Activated naive CD4-positive, alpha-beta T cell treated with anti-CD3 and anti-CD28 coated beads, Interleukin-2, amount 50 U/mL, for 16 hours (primary cell): ENCODE measurements at places on chromosomes 7 and 10.

DNA sequence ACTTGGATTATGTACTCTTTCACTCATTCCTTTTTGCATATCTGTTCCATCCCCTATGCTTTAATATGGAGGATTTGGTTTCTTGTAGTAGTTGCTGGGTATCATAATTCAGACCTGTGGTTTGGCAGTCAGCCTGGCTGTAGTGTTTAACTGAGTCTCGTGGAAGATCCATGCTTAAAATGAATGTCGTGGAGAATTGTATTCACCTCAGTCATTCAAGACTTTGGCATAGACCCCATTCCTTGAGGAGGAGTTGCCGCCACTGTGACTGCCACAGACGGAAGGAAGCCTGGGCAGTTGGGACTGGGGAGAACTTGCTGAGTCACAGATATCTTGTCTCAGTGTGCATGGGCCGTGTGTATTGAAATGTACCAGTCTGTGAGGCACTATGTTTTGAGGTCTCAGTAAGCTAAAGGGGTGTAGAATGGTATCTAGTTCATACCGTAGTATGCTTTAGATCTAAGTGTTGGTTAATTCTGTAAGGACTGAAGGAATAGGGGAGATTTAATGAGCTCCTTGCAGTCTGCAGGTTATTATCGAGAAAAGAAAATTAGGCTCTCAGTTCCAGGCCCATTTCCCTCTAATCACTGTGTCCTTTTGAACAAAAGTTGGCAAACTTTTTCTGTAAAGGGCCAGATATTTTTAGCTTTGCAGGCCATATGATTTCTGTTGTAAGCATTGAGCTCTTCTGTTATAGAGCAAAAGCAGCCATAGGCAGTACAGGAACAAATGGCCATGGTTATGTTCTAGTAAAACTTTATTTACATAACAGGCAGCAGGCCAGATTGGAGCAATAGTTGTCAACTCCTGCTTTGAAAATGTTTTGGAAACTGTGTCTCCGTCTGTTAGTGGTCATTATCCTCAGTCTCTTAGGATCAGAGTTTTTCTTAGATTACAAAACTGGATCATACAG is 76.8 kb downstream of the TPST1 start:
- DNase-seq, result no peak

GRCh38 chr7:16615228-16615627 is 30.3 kb downstream of the ANKMY2 start:
- DNase-seq, result no peak

GRCh38 chr7:157482025-157482424 is 145.2 kb downstream of the DNAJB6 start:
- no peak for DNase-seq

- DNase-seq, result no peak
These were observed 38.8 kb upstream of the SHH start for GRCh38 chr7:155850766-155851678.

DNA sequence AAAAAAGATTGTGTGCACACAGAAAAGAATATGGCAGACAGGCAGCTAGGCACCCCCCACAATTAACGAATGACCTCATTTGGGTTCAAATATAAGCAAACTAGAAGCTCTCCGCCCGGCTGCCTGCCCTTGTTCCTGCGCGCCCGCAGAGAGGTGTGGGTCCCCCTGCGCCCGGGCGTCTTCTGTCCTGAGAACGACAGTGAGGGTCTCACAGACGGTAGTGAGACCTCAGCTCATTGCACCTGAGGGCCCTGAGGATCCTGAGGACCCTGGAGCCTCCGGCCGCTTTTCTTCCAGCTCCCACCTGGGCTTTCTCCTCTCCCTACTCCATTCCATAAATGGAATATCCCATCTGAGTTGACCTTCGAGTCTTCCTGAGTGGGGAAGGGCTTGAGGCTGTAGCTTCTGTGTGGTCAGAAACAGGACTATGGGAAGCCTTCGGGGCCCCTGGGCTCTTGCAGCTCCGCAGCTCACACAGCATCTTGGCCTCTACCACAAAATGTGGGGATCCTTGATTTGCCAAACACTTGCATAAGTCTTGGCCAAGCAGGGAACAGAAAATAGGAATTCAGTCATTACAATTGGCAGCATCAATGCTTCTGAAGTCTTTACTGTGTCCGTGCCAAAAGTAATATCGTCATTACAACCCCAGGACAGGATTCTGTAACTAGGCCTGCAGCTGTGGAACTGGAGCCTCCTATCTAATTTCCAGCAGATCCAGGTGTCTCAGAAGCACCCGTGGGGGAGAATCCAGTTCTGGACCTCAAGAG is 43.8 kb downstream of the JAKMIP3 start:
- no peak for DNase-seq

GRCh38 chr7:117347962-117348672 is 25.3 kb upstream of the WNT2 start:
- no peak for DNase-seq

DNA sequence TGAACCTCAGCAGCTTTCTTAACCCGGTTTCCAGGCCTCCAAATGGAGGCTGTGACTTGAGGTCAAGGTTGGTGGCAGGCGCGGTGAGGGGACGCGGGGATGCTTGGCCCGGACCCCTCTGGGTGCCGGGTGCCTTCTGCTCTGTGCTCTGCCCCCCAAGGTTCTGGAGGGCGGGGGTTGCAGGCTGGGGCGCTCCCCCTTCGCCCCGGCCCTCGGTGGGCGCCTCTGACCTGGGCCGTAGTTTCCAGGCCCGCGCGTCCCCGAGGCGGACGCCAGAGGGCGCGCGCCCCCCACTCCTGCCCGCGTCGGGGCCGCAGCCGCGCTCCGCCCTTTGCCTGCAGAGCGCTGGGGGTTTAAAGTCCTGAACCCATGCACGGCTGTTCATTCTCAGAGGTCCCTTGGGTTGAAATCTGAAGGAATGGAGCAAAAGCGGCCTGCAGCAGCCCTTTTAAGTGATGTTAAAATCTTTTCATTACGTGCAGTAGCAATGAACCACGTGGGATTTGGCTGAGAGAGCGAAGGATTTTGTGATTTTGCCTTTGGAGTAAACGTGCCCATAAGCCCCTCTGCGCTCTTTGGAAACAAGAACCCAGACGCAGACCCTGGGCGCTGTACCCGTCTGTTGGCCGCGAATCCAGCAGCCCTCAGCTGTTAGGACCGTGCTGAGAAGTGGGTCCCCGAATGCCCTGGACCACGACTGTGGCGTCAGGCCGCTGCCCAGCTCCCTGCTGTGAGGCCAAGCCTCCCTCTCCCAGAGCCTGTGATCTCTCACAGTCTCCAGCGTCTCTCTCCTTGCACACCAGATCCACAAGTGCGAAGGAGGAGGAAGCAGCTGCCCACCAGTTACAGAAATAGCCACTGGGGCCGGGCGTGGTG is 135.0 kb downstream of the ACTR3B start:
- no peak for DNase-seq

- DNase-seq, result no peak
These were observed 49.1 kb downstream of the FEZF1 start for GRCh38 chr7:122255454-122255853.
